ENCODE measurements at places on chromosomes 5 and 9.

DNA sequence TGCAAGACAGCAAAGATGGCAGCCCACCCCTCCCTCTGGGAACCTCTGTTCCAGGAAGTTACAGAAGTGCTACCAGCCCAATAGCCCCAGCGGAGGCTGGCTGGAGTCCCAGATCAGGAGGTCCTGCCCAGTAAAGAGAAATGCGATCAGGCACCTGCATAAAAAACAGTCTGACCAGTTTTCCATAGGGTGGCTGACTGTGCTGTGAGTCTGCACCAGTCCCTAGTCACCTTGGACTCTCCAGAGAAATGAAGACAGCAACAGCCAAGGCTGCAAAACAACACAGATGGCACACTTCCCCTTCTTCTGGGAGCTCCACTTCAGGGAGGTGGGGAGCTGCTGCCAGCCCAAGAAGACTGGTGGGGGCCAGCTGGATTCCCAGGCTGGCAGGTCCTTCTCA is 265.5 kb upstream of the PCSK5 start:
- no peak for DNase-seq

GRCh38 chr5:86404256-86404655 is 213.5 kb upstream of the COX7C start:
- no peak for DNase-seq

- no peak for DNase-seq
Observed at GRCh38 chr9:129281506-129282145, 103.6 kb upstream of the IER5L start.

GRCh38 chr9:134065612-134066419 is 2.0 kb downstream of the BRD3 start:
- peak; percentile 27 for DNase-seq

DNA sequence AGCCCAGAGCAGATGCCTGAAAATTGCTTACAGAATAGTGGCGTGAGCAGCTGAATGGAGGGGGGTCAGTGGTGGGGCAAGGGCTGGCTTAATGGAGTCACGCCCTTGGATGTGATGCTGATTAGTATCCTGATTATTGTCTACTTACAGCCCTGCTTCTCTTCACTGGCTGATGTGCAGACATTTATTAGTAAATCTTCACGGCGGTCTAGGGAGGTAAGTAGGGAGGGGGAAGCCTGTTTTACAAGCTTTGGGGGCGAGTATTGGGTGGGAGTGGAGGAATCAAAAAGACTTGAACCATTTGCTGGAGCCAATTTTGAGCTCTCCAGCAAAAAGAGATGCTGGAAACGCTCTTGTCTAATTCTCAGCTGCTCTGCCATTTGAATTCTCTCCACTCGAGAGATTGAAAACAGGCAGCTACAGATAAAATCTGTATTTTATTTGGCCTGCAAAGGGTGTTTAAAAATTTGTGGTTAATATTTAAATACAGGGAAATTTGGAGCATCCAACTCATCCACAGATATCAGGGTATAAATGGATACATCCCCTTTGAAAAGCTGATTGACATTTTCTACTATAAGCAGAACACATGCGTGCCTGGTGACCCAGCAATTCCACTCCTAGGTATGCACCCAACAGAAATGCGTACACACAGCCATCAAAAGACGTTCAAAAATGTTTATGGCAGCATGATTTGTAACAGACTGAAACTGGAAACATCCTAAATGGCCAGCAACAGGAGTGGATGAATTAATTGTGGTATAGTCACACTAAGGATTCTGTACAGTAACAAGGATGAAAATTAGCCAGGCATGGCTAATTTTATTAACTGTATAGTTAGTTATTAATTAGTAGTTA is 19.5 kb upstream of the ALDH1B1 start:
- DNase-seq, result no peak

DNA sequence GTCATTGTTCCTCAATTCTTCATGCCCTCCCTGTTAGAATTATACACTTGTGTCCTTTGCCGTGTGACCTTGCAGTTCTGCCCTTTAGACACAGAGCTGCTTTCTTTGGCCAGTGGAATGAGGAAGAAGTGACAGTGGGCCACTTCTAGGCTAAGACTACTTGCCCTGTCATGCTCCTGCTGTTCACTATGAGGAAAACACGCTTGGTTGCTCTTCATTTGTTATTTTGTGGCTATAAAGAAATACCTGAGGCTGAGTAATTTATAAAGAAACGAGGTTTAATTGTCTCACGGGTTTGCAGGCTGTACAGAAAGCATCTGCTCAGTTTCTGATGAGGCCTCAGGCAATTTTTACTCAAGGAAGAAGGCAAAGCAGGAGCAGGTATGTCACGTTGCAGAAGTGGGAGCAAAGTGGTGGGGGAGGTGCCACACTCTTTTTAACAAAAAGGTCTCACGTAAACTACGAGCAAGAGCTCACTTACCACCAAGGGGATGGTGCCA is 279.1 kb upstream of the DMAC1 start:
- DNase-seq, result no peak

DNA sequence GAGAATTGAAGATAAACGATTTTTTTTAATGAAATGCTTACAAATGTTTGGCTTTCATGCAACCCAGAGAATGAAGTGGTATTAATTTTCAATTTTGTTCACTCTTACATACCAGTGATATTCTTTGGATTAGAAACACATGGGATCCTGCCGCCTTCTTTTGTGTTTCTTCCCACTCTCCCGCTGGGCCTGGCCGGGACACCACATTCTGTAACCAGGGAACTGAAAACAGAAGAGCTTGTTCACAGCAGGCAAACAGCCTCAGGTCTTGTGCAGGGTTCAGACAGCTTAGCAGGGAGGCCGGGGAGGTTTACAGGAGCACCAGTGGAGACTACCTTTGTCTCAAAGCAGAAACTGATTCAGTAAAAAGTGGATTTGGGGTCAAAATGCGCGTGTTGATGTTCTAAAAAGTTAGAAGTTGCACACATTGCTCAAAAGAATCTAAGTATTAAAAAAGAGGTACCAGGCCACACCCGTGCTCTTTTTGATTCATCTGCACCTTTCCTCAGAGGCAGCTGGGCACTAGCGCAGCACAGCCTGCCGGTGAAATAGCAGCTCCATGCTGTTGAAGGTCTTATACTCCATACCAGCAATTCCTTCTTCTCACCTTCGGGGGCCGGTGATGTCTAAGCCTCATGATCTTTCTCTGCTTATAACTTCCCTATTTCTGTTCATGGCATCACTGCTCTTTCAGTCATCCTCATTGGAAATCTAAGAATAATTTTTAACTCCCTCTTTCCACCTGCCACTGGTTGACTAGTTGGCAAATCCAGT is 67.1 kb downstream of the GRAMD2B start:
- DNase-seq, result no peak

DNA sequence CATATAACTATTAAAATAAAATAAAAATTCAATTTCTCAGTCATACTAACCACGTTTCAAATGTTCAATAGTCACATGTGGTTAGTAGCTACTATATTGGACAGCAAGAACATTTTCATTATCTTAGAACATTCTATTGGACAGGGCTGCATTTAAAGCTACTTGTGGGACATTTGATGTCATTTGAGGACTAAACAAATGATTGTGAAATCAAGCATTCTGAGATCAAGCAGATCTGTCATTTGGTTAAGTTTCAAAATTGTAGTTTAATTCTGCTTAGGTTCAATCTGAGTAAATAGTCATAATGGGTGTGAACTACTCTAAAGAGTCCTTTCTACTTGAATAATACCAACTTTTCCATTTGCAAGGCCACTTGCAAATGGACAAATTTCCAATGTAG is 226.9 kb upstream of the C9orf72 start:
- no peak for DNase-seq

DNA sequence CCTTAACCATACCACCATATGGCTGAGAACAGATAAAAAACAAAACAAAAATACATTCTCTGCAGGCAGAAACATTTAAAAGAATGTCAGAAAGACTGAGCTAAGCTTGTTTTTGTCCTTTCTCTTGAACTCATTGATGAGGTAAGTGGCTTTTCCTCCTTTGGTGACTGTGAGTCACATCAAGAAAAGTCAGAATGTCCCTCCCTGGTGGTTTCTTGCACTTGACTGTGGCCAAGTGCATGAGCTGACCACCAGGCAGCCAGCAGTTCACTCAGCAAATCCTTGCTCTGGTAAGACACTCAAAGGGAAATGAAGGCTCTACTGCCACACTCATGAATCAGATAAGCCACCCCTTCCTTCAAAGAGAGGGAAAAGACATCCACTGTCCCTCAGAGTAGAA is 970.9 kb downstream of the TAF11L14 start:
- no peak for DNase-seq

- no peak for DNase-seq
Observed at GRCh38 chr9:82605657-82606031, 457.3 kb downstream of the RASEF start.

DNA sequence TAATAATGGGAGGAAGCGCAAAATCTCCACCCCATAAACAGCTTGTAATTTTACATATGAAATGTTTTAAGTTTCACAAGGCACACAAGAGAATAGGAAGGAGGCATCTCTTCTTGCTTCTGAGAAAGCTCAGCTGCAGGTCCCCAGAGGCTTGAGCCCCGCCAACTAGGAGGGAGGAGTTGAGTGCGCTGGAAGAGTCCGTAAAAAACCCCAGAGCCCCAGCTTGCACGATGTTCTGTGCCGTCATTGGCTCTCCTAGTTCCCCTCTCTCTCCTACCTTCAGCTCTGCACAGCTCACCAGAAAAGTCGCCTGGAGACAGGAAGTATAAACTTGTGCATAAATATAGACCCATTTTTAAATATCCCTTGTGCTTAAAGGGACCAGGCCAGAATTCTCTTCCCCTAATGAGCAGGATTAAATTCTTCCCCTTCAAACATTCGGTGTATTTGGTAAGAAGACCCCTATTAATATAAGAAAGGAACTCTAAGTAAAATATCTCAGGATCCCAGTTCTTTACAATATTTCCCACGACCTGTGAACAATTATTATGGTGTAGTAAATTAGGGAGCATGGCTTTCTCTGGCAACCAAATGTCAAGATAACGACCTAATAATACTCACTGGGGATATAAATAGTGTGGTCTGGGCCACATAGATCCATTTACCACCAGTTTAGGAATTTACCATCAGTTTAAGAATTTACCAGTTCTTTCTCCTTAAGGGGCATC is 13.7 kb downstream of the GLRX start:
- peak; percentile 39 for DNase-seq

DNA sequence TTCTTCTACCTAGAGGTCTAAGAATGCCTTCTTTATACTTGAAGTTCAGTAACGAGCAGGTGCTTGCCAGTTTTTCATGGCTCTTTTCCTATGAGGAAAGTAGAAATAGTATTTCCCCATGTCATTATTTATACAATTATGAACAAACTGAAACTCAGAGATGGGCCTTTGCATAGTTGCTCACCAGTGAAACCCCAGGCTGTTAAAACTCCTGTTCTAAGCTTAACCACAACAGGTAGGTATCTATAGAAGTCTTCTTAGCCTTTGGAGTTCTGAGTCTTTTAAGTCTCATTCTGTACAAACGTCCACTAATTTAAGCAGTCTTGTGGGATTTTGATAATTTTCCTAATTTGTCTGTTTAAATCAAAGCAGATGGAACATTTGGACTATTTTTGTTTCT is 90.1 kb downstream of the STARD4 start:
- DNase-seq, result no peak

- no peak for DNase-seq
Observed at GRCh38 chr9:133990366-133991213, 1.5 kb downstream of the VAV2 start.

DNA sequence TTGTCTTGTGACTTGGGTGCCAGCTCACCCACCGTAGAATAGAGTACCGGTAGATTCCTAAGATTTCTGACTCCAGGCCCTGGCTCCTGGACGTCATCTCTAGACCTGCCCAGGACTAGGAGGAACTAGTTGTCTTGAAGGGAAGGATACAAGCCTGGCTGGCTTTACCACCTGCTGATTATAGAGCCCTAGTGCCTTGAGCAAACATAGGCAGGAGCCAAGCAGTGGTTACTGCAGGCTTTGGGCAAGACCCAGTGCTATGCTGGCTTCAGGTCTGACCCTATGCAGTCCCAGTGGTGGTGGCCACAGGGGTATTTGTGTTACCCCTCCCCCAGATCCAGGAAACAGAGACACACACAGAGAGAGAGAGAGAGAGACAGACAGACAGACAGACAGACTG is 606.2 kb downstream of the PDE4D start:
- no peak for DNase-seq

- DNase-seq, result no peak
Observed at GRCh38 chr9:1515557-1515956, 465.4 kb downstream of the DMRT2 start.

DNA sequence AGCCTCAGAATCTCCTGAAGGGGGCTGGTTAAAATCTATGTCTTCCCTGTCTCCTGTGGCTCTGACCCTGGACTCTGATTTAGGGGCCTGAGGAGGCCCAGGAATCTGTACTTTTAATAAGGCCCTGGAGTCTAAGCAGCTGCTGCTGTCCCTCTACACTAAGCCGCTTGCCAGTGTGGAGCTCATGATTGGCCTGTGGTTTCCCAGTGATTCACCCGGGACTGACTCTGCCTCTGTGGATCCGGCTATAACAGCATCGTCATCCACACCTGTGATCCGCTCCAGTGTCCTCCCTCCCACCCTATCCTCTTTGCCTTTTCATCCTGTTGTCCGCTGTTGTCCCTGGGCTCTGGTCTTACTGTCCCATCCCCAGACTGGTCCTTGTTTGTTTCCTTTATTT is 3.7 kb downstream of the SLC31A2 start:
- no peak for DNase-seq

DNA sequence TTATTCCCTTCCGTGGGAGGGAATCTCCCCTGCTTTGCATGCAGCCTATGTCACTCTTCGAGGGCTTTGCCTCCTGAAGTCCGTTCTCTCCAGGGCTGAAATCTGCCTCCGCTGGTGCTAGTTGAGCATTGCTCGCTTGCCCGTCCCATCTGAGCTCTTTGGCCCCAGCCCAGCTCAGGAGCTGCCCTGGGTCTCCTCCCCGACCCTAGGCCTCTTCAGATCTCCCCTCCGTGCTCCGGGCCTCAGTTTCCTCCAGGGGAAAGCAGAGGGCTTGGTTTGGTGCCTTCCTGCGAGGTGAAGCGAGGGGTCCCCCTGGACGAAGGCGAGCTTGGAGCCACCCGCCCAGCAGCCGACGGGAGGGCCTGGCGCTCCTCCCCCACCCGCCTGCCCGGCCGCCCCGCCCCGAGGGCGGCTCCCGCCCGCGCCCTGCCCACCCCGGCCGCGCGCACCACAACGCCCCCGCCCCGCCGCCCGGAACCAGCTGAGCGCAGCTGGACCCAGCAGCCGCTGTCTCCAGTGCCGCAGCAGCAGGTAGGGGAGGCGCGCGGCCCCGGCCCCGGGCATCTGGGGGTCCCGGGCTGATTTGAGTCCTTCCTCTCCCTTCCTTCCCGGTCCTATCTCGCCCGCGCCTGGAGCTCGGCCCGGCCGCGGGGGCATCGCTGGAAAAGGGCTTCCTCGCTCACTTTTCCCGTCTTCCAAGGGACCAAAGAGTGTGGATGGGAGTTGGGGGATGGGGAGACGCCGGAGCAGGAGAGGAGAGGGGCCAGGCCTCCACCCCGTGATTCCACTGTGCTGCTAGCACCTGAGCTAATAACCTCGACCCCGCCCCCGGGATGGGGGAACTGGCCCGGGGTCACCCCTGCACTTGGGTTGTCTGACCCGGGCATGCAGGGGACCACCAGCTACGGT is at the start of gene GSN:
GSN (plus strand) TSS at position 474 of the 909 bp plus-strand sequence. CDS start 33,810 bp downstream, outside the sequence.
- DNase-seq, result peak; percentile 12

DNA sequence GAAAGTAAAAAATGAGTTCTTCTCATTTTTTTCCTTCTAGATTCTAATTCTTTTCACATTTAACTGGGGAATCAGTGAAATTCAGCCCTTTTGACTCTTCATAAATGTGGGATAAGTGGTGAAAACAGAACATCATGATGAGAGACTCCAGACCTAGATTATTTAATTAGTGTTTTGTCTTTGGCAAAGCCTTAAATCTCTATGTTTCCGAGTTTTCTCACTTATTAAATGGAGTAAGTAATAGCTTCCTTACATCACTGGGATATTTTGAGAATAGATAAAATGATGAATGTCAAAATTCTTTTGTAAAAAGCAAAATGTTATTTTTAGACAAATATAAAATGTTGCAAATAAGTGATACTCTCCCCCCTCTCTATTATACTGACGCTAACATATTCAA is 468.6 kb upstream of the ARRDC3 start:
- DNase-seq, result no peak

All from activated CD4-positive, CD25-positive, alpha-beta regulatory T cell (primary cell).